ENCODE measurements at places on chromosomes 12 and 14.

GRCh38 chr14:101249676-101250036 lies 311.6 kb upstream of the DIO3 start:
- DNase-seq = no peak

DNA sequence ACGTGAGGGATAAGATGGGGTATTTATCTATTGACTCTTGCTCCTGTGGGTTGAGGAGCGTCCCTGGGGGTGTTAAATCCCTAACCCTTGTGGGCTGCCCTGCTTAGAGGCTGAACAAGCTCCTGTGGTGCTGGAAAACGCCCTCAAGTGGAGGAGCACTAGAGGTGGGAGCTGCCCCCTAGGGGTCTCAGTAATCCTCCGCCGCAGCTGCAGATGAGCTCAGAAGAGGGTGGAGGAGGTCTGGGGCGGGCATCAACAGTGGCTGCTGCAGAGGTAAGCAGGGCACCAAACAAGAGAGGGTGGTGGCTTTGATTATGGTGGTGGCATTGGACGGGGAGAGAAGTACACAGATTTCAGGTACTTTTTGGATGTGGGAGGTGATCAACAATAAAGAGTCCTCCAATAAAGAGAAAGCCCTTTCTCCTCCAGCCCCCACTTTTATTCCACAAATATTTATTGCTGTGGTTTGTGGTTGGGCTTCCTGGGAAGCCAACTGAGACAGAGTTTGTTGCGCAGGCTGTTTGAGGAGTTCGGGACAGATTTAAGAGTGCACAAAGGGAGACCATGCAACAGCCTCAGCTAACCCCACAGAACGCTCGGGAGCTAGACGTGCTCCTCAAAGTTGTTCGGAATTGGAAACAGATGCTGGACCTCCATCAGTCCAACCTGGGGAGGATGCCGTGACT lies 179.9 kb downstream of the ADCK1 start:
- DNase-seq = no peak

DNA sequence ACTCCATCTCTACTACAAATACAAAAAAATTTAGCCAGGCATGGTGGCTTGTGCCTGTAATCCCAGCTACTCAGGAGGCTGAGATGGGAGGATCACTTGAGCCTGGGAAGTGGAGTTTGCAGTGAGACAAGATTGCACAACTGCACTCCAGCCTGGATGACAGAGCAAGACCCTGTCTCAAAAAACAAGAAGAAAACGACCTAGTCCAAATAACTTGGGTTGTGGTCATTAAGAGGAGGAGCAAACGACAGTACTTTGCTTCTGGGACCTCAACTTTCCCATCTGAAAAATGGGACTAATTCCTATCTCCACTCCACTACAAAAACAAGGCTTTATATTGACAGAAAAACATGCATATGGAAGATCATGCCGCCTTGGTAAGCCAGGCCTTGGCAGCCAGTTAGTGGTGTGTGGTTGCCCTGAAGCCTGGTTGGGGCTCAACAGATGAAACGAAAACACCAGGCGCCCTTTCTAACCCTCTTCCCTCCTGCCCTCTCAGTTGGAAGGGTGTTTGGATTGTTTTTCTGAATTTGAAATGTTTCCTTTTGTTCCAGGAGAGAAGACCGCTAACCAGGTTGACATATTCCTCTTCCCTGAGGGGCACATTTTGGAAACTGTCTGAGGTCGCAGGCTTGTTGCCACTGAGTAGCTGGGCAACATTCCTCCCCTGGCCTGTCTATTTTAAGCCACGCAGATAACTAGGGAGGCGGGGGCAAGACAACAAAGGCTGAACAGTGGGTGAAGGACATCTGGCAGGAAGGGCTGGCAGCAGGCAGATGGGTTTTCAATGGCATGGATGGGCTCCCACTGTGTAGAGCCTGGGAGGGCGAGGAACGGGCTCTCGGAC lies 13.7 kb upstream of the VPS37B start:
- no peak for DNase-seq

DNA sequence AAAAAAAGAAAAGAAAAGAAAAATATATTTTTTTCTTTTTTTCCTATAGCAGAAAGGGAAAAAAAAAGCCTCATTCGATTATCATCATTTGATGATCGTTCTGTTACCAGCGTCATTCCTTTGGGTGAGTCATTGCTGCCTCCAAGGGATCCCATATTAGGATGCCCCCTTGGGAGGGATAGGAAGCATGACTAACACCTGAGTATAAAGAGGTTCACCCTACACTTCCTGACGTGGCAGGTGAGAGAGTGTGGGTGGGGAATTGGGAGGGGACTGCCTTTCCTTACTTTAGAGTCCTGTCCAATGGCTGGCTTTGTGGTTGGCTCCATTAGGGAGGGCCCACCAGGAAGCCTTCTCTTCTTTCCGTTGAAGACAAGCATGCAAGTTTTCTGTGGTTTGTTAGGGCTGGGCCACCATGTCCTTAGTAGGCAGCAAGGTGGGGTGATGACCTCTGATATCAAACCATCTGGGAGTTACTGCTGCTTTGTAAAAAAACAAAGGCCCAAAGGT lies 56.1 kb upstream of the FUT8 start:
- DNase-seq = no peak

DNA sequence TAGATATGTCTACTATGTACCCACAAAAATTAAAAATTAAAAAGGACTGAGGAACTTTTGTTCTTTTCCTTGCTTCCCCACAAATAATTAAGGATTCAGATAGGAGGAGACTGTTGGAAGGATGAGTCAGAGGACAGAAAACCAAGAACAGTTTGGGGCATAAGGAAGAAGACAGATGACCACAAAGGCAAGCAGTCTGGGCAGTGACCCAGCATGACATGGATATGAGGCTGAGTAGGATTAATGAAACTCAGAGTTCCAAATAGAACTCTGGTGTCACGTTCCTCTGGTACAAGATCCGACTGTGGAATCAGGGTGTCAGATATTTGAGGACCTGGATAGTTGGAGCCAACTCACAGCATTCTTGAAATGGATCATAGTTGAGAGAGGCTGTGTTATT lies 89.3 kb upstream of the SLC38A4 start:
- no peak for DNase-seq

- no peak for DNase-seq
These were observed 341.0 kb upstream of the E2F7 start for GRCh38 chr12:77406219-77406905.

DNA sequence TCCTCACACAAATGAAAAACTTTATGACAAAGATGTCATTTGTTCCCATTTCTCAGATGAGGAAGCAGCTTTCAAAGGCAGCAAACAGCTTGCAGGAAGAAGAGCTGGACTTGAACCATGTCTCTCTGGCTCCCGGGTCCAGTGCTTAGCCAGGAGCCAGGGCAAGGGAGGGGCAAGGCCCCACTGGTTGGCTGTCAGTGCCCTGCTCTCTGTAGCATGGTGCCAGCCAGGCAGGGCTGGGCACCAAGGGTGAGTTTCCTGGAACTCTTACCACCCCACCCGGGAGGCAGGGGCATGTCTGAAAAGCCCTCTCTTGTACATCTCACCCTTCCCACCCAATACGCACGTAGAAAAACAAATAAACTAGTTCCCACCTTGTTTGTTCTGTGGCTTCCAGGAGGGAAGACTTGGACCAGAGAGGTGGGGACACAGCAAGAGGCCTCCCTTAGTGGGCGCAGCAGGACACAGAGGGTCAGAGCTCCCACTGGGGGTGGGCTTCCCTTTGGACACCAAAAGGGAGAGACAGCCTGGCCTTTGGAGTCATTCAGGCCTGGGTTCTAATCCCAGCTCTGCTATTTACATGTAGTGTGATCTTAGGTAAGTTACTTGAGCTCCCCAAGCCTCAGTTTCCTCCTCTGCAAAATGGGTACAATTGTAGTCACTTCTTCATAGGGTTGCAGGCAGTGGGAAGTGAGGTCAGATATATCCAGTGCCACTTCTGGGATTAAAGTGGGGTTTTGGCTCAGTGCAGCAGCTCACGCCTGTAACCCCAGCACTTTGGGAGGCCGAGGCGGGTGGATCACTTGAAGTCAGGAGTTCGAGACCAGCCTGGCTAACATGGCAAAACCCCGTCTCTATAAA lies 17.2 kb downstream of the TRPV4 start:
- no peak for DNase-seq

DNA sequence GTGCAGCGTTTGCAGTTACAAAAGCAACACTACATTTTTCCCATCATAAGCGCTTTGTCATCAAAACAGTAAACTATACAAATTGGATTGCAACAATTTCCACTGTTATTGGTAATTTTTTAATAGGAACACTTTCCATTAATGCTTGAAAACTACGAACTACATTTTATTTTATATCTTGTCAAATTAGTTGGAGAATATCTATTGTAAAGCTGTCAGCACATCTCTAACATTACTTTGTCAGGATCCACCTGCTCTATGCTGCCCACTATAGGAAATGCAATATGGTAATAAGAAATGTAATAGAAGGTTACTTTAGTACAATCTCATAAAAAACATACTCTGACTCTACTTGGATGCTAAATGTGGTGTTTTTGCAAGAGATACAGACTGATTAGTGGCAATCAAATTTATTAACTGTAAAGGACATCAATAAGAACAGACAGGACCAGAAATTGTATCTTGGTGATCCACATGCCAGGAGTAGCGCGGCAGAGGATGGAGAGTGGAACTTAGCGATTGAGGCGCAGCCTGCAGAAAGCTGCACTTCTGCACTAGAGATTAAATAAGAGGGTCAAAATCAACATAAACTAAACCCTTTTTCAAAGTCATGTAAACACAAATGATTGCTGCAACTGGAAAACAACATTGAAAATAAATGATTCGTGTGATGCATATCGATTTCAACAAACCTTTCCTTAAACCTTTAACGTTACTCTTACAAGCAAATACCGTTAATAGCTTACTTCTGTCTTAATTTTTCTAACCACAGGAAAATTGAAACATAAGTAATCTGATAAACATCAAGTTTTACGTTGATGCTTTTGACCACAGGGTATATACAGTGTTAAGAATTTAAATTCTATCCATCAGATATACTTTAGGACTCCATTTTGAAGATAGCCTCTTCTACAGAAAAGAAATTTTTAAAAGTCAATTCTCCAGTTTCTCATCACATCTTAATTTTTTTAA lies 3.6 kb upstream of the ARID2 start:
- DNase-seq = peak; percentile 43

DNA sequence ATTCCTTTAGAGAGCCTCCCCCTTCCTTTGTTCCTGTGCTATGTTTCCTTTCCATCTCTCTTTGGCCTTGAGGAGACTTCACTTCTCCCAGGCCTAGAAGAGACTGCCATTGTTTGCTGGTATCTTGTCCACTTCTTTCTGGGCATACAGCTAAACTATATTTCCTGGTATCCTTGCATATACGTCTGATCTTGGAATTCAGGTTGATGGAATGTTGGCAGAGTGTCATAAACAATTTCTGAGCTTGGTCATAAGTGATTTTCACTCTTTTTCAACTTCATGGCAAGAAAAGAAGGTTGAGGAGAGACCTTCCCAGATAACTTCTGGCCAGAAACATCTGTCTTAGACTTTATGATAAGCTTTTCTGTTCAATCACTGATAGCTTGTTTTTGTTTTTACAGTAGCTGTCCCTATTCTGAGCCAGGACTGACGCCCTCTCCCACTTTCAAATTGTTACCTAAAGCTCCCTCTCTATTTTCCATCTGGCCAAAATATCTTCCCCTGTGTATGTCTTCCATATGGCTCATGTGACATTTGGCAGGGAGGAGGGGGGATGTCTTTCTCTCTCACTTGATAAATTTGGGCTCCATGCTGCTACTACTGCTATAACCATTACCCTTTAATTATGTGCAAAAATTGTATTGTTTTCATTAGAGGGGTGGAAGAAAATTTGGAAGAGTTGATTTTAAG lies 457.0 kb downstream of the ADAMTS20 start:
- no peak for DNase-seq

DNA sequence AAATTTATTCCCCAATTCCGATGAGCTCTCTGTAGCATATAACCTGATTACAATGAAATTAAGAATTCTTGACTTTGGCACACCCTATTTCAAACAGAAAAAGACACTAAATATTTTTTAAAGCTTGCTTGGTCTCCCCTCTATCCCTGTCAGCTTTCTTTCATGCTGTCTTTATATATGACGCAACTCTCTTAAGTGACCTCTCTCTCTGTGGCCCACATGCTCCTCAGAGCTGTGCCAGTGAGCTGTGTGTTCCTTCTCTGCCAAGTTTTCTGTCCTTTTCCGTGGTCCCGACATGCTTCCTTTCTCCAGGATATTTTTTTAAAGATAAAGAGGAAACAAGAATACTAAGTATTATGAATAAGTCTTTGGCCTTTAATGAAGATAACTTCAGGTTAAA lies 484.0 kb downstream of the ETNK1 start:
- DNase-seq = no peak

DNA sequence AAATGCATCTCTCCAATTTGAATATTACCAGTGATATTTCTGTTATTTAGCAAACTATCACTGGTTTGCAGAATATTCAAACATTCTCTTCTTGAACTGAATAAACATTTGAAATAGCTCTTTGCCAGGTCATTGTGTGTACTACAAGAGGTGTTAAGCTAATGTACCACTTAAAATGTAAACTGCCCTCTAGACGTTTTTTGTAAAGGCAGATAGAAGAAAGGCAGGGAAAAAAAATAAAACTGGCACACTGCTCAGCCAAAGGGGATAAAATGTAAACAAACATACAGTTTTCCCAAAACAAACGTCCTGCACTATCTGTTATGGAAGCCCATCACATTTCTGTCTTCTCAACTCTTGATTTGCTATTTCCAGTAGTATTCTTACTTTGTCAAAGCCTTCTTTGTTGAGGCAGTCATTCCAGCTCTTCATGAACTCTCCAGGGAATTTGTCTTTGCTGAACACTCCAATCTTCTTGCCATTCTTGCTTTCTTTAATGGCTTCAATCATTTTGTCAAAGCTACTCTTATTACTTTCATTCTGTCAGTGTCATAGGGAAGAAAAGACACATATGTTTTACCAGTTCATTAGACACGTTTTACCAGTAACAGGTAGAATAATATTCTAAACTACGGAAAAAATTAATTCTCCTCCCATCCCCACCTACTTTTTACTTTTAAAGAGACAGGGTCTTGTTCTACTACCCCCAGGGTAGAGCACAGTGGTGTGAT lies 13.7 kb downstream of the SUPT16H start:
- DNase-seq = no peak

DNA sequence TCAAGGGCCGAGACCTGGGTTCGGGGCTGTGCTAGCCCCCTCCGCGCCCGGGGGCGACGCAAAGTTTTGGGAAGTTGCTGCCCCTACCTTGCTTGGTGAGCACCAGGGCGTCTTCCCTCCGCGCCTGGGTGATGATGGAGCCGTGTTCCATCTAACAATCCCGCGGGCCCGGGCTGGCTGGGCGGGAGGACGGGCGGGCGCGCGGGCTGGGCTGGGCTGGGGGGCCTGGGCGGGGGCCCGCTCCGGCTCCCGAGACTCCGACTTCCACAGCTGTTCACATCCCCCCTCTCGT lies 298 bp downstream of the CTDSP2 start:
- DNase-seq = no peak
